ENCODE measurements at places on chromosomes 1 and 21. TPM values are rescaled to one million over a fixed set of nuclear protein-coding genes. Genes with fewer than 3 reads are reported as not detected.

GRCh38 chr1:151166505-151166956, 587 bp downstream of the SCNM1 start:
- DNase-seq, result no peak

GRCh38 chr1:44572572-44572879, 101.8 kb downstream of the TMEM53 start:
- no peak for DNase-seq

DNA sequence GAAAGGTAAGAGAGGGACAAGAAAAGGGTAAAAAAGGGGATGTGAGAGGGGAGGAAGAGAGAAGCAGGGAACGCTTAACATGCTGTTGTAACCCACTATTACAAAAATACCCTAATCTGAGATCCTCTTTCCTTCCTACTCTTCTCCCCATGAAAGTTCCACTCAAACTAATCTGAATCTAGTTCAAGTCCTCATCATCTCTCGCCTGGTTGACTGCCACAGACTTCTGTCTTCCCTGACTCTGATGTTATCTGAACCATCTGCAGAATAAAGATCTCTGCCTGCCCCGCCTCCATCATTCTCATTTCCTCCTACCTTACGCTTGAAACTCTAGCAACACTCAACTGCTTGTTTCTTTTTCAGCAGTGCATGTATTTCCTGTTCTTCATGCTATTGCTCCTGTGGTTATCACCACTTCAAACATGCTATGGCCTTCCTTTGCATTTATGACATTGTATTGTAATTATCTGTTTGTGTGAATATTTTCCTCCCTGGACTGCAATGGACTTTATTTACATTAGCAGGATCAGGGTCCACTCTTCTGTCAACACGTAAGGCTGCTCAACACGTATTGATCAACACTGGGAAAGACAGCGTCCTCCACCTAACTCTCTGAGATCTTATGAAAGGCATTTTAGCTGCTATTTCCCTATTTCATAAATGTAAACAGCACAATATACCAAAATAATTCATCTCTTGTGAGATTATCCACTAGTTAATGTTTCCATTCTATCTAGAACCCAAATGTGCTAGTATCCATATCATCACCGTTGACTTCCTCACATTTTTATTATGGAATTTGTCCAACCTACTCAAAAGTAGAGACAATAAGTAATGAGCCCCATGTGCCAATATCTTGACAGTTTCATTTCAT, 215.5 kb upstream of the USP25 start:
- no peak for DNase-seq

GRCh38 chr1:171081314-171081753, 9.4 kb upstream of the FMO3 start:
- DNase-seq, result no peak

GRCh38 chr1:31782421-31783410, 18.6 kb upstream of the ADGRB2 start:
- DNase-seq, result no peak

DNA sequence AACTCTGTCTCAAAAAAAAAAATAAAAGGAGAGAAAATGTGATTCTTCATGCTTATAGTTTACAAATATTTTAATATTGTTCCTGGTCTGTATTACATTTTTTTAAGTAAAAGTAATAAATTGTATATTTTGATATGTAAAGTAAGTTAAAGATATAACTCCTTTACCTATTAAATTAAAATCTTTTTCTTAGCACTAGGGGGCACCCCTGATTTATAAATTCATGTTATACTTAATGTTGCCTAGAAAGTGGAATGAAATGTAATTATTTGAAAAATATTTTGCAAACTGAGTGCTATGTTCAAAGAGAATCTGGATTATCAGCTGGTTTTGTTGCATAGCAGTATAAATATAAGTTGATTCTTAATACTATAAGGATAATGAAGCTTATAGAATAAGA, 49.2 kb downstream of the RALGPS2 start:
- no peak for DNase-seq

DNA sequence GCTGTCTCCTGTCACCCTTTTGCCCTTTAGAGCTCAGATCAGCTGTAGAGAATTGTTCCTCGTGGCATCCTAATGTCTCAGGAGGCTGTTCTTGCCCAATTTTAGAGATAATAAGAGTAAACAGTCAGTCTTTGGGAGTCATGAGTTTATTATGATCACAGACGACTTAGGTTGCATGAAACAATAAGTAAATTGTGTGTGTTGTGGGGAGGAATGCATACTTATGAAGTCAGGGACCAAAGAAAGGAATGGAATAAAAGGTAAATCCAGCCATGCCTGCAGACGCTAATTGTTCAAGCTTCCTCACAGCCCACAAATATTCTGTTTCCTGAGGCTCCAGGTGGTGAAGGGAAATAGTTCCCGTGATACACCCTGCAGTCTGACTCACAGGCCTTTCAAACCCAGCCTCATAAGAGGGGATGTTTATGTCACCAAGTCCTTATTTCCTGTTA, 897 bp downstream of the EPHX4 start:
- no peak for DNase-seq

GRCh38 chr1:33970148-33970825, 106.4 kb downstream of the HMGB4 start:
- DNase-seq, result no peak

- no peak for DNase-seq
Measured at GRCh38 chr21:14741256-14741655, 195.1 kb upstream of the SAMSN1 start.

DNA sequence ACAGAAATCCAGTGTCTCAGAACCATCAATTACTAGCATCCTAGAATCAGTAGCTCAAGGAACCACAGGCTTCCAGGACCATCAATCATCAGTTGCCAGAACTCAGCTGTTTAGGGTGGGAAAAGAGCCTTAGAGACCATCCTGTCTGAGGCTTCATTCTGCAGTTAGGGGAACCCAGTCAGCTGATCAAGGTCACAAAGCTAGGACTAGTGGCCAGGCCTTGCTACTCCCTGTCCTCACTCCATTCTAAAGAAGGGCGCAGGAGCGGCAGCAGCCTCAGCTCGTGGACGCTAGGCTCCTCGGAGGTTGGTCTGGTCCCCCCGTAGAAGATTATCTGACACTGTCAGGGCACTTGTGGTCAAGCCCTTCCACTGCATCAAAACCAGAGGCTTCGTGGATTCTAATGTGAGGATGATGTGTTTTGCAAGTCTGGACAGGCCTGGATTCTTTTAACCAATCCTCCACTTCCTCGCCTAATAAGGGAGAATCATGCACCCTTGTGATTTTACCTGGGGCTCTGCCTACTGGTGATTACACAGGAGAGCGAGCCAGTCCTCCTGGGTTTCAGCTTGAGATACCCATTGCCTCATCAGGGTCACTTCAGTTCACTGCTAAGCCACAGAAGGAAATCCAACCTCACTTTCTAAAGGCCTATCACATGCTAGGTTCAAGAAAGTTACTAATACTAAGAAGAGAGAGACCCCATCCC, 41.7 kb upstream of the IFFO2 start:
- no peak for DNase-seq

DNA sequence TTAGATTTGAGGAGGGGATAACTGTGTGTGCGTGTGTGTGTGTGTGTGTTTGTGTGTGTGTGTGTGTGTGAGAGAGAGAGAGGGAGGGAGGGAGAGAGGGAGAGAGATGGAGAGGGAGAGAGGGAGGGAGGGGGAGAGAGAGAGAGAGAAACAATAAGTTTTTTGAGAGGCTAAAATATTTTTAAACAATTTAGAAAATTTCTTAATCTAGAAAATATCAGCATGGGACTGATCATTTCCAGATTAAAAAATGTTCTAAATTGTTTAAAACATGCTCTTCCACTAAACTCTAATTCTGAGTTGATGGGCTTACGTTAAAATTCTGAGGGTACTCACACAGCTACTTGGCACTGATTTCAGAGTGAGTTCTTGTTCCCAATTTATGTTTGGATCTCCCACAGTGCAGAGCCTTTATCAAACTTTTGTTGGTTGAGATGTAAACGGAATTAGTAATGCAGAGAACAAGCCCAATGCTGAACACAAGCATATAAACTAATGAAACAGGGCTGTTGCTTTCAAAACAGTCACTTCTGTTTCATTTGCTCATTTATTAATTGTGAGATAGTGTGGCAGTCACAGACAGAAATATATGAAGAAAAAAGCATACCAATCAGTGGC, 73.4 kb upstream of the RGS2 start:
- DNase-seq, result no peak

DNA sequence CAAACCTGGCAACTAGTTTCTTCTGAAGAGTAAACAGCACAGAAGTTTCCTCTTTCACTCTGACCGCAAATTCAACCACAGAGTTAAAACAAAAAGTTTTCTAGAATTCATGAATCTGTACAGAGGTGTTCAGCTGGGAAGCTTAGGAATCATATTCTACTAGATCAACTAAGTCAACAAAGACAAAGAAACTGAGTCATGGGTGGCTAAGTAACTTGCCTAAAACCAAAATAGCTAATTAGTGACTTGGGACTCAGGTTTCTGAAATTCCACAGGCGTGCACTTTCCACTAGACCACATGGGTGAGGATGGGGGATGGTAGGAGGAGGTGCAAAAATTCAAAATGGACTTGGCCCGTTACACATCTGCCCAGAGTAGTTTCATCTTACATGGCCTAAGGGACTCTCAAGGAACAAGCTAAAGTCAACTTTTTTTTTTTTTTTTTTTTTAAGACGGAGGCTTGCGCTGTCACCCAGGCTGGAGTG, 25.8 kb downstream of the PTPN14 start:
- DNase-seq, result no peak

DNA sequence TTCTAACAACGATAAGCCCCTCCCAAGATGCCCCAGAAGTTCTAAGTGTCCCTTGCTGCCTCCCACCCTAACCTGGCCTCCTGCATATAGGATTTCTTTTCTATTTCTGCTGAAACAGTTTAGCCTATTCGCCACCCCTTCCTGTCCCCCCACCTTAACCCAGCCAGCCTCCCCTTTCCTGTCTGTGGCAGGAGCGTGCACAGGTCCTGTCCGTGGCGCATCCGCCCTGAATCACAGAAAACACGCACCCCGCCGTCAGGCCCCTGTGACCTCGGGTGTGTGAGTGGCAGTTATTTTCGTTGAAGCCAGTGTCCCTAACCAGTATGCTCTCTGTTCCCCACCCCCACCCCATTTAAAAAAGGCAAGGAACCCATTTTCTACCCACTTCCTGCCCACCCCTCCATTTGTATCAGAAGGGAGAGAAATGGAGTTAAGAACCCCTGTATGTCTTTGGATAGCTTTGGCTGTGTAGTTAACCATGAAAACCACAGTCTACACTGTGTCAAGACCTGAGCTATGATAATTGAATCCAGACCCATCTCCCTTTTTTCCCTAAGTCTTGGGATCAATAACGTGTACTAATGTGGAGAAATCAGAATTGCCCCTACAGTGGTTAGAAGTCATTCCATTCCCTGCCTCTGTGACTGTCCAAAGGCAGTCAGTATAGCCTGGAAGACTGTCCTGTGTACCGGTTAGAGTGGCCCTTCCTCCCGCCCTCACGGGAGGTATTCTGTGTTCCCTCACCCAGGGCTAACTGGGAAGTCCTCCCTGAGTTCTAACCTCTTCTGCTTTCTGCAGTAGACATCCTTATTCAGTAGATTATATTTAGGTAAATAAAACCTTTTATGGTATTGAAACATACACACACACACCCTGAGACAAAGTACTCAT, 1.8 kb downstream of the PLEKHO1 start:
- DNase-seq, result no peak

DNA sequence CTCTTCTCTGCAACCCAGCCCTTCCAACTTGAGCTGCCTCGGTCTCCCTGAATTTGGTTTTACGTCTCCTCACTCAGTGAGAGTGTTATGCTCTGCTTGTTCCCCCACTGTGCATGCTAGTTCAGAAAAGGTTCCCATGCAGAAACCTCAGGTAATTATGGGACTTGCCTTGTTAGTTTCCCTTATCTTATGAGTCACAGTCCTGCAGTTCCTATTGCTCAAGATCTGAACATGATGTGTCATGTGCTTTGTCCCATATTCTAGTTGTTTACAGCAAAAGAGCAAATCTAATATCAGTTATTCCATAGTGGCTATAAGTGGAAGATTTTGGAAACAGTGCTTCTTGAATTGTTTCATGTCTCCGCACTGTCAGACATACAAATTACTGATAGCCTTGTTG, 74.4 kb downstream of the DUSP10 start:
- DNase-seq, result no peak

GRCh38 chr1:99218572-99218971, 45.7 kb upstream of the PLPPR4 start:
- DNase-seq, result no peak

DNA sequence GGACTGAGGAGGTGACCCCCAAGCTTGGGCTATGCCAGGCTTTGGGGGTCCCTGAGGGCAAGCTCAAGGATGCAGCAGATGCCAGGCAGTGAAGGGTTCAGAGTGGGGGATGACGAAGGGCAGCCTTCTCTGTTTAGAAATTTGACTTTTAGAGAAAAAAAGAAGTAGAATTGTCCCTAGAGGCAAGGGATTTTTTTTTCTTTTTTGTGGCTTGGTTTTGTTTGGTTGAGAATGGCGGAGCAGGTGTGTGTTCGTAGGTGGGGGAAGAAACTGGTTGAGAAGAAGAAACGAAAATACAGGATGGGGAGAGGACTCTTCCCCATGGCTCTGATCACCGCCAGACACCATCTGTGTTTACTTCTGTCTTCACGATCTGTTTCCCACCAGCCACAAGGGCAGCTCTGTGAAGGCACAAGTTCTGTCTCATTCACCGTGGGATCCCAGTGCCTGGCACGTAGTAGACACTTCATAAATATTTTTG, 8.2 kb downstream of the PLA2G5 start:
- DNase-seq, result no peak

DNA sequence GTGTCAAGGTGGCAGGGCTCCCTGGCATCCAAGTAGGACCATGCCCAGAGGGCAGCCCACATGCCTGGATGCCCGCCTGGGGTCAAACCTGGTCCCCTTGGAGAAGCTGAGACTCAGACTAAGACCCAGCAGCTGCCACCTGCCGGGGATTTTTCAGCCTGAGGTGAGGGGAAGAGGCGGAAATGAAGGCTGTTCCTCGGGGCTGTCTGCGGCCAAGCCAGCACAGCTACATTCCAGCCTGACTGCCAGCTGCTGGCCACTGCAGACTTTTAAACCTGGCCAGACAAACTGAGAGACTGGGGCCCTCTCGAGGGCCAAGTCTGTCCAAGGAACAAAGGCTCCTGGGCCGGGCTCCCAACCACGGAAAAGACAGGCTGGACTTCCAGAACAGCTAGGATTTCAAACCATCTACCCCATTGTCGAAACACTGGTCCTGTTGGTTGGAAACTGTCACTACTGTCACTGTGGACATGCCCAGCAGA, 21.9 kb upstream of the PLEKHG5 start:
- no peak for DNase-seq

DCST2 gene
- 1.8 TPM for total RNA-seq

NECTIN4 gene
- not detected for total RNA-seq

VWA5B1 gene
- total RNA-seq, result 0.15 TPM

ALG14 gene
- 4.8 TPM for total RNA-seq

CAMK1G gene
- total RNA-seq, result 81.8 TPM

PLA2G2A gene
- total RNA-seq, result not detected

MTARC2 gene
- total RNA-seq, result 24.2 TPM
